ENCODE measurements at places on chromosomes 13 and 19. TPM values are rescaled to one million over a fixed set of nuclear protein-coding genes. Genes with fewer than 3 reads are reported as not detected.

DNA sequence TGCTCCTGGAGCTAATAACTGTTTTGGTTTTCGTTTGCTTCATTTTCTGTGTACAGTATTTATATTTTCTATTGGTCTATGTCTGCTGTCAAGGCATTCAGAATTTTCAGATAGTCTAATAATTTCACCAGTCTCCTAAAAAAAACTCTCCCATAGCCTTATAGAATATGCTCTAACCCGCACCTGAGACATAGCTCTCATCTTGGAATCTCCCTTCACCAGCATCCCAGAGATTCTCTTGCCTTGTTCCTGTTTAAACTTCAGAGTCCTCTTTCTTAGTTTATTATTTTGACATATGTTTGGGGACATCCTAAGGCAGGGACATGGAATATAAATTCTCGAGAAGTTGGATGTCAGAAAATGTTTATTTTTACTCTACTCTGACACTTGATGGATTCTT, 58.3 kb upstream of the MED4 start:
- H3K4me3 ChIP-seq, result no peak overlapping the region
- H3K36me3 ChIP-seq, result no peaks in the 10 kb centered on the region
- no peak for DNase-seq
- no peaks in the 10 kb centered on the region for H3K27me3 ChIP-seq
- H3K27ac ChIP-seq, result no peak overlapping the region

DNA sequence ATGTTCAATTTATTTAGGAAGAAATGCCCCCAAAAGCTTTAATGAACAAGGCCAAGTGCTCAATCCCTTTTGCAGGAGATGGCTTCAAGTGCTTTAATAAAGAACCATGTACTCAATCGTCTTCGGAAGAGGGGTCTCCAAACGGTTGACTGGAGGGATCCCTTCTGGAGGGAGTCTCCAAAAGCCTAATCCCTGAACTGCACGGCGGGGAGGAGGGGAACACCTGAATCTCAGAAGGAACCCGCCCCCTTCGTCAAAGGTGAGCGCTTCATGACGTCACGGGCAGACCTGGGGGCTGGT, 505 bp downstream of the PAF1 start:
- H3K4me3 ChIP-seq, result peak overlapping the region; percentile 100
- peaks cover 17% of the 10 kb centered on the region for H3K4me1 ChIP-seq
- H3K36me3 ChIP-seq, result peaks cover 54% of the 10 kb centered on the region
- H3K27ac ChIP-seq, result peak overlapping the region; percentile 99
- no peaks in the 10 kb centered on the region for H3K27me3 ChIP-seq
- DNase-seq, result no peak

- H3K36me3 ChIP-seq, result no peaks in the 10 kb centered on the region
- peak overlapping the region; percentile 57 for H3K4me3 ChIP-seq
- H3K4me1 ChIP-seq, result peaks cover 56% of the 10 kb centered on the region
- no peaks in the 10 kb centered on the region for H3K27me3 ChIP-seq
- peak overlapping the region; percentile 96 for H3K27ac ChIP-seq
- peak; percentile 76 for DNase-seq
Observed at GRCh38 chr13:33490461-33491327, 205.1 kb upstream of the STARD13 start.

- no peak overlapping the region for H3K27ac ChIP-seq
- H3K27me3 ChIP-seq, result no peaks in the 10 kb centered on the region
- H3K36me3 ChIP-seq, result no peaks in the 10 kb centered on the region
- no peak for DNase-seq
- H3K4me1 ChIP-seq, result no peaks in the 10 kb centered on the region
Observed at GRCh38 chr13:96935901-96936300, 58.4 kb downstream of the OXGR1 start.

DNA sequence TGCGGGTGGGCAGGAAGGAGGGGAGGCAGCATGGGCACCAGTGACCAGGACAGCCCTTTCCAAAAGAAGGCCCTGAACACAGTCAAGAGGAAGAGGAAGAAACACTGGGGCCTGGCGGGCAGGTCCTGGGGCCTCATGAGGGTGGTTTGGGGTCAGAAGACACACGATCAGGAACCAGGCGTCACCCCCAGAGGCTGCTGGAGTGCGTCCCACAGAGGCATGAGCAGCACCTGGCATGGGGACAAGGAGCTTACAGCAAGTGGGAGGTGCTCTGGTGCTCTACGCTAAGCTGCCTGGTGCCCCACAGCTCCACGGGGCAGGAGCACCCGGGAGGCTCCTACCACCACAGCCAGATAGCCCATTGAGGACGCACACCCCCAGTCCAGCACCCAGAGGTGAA, 20.0 kb downstream of the ELL start:
- H3K27me3 ChIP-seq, result no peaks in the 10 kb centered on the region
- H3K36me3 ChIP-seq, result no peaks in the 10 kb centered on the region
- H3K4me3 ChIP-seq, result no peak overlapping the region

- no peak overlapping the region for H3K27ac ChIP-seq
- H3K27me3 ChIP-seq, result peaks cover 61% of the 10 kb centered on the region
- peaks cover 26% of the 10 kb centered on the region for H3K4me1 ChIP-seq
- peak overlapping the region; percentile 70 for H3K4me3 ChIP-seq
Observed at GRCh38 chr19:12833738-12834565, 427 bp downstream of the RTBDN start.

- peak; percentile 38 for DNase-seq
- peaks cover 20% of the 10 kb centered on the region for H3K36me3 ChIP-seq
- H3K4me3 ChIP-seq, result no peak overlapping the region
- H3K4me1 ChIP-seq, result peaks cover 19% of the 10 kb centered on the region
- H3K27ac ChIP-seq, result no peak overlapping the region
Observed at GRCh38 chr13:41587490-41587889, 130.1 kb downstream of the RGCC start.

- H3K27ac ChIP-seq, result no peak overlapping the region
- H3K4me3 ChIP-seq, result no peak overlapping the region
- no peaks in the 10 kb centered on the region for H3K36me3 ChIP-seq
- DNase-seq, result no peak
Observed at GRCh38 chr19:33502521-33502920, 19.1 kb downstream of the PEPD start.

DNA sequence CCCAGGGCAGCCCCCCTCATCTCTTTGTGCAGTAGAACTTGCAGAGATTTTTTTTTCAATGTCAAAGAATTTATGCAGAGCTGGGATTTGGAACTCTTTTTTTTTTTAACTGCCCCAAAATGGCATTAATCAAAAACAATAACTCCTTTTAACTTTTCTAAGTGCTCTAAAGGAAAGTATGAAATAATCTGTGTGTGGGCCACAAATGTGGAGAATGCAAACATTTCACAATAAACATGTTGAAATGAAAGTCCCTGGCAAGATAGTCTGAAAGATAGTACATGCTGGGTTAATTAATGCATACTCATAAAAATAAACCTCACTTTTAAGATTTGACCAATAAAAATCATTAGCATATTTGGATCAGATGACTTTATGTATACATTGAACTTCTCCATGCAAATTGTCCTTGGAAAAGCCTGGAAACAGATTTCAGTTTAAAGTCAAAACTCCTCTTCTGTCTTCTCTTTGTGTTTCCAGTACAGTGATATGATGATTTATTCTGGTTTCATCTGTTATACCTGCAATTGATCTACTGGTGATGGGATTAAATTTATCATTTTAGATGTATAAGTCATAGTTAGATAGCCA, 30.5 kb upstream of the ZNF536 start:
- DNase-seq, result no peak
- H3K36me3 ChIP-seq, result no peaks in the 10 kb centered on the region
- H3K27me3 ChIP-seq, result no peaks in the 10 kb centered on the region
- no peak overlapping the region for H3K4me3 ChIP-seq
- H3K4me1 ChIP-seq, result no peaks in the 10 kb centered on the region

The SCEL gene
- total RNA-seq, result not detected

The OR4F17 gene
- total RNA-seq, result 0.25 TPM

The CPB2 gene
- not detected for total RNA-seq

The CEACAM5 gene
- 0.46 TPM for total RNA-seq

The NR2F6 gene
- total RNA-seq, result 149 TPM

The GRK1 gene
- total RNA-seq, result 0.11 TPM
